A549 treated with CORT108297 at 1 μM for 4 hours (cell line): ENCODE measurements at places on chromosomes 6 and 20. TPM values are rescaled to one million over a fixed set of nuclear protein-coding genes. Genes with fewer than 3 reads are reported as not detected.

The PACSIN1 gene
- total RNA-seq: 0.01 to 0.08 TPM (median 0.06 TPM) in 5 replicates

The CALHM5 gene
- 0.04 to 0.10 TPM (median 0.06 TPM) in 5 replicates for total RNA-seq

The RFX6 gene
- 0.03 TPM in 1 of 5 replicates, not detected in the others for total RNA-seq

The RPL10A gene
- 1,328 to 1,548 TPM (median 1,505 TPM) in 5 replicates for total RNA-seq

The C20orf144 gene
- 0.08 to 0.13 TPM (median 0.10 TPM) in 4 of 5 replicates, not detected in the other for total RNA-seq

The TRAPPC3L gene
- total RNA-seq: not detected in 5 replicates

The PHACTR2 gene
- total RNA-seq: 2.9 to 3.7 TPM (median 3.3 TPM) in 5 replicates

The PRDM13 gene
- 0.54 to 1.2 TPM (median 1.1 TPM) in 5 replicates for total RNA-seq

The CTCFL gene
- 0.03 to 0.06 TPM (median 0.06 TPM) in 4 of 5 replicates, not detected in the other for total RNA-seq

The ZSCAN31 gene
- total RNA-seq: 1.7 to 2.8 TPM (median 2.1 TPM) in 5 replicates

The SYCP2 gene
- total RNA-seq: 0.35 to 0.60 TPM (median 0.50 TPM) in 5 replicates

The MAFB gene
- total RNA-seq: 0.07 to 0.13 TPM (median 0.09 TPM) in 4 of 5 replicates, not detected in the other

The VWA7 gene
- 1.5 to 2.0 TPM (median 1.8 TPM) in 5 replicates for total RNA-seq

The C6orf132 gene
- 1.2 to 1.8 TPM (median 1.6 TPM) in 5 replicates for total RNA-seq

The WFDC2 gene
- total RNA-seq: 0.20 to 0.23 TPM in 2 of 5 replicates, not detected in the others

The SCUBE3 gene
- 0.03 to 0.07 TPM (median 0.06 TPM) in 5 replicates for total RNA-seq

The ACTL10 gene
- 0.05 TPM in 1 of 5 replicates, not detected in the others for total RNA-seq

The PHACTR1 gene
- 0.04 to 0.08 TPM in 2 of 5 replicates, not detected in the others for total RNA-seq

The DNAH8 gene
- total RNA-seq: not detected in 5 replicates

The ESR1 gene
- total RNA-seq: 0.01 to 0.03 TPM (median 0.01 TPM) in 3 of 5 replicates, not detected in the others

The SPDEF gene
- 1.4 to 2.4 TPM (median 1.9 TPM) in 5 replicates for total RNA-seq

The IPCEF1 gene
- total RNA-seq: 0.05 to 0.16 TPM (median 0.13 TPM) in 4 of 5 replicates, not detected in the other

The MYBL2 gene
- 71.5 to 82.4 TPM (median 76.0 TPM) in 5 replicates for total RNA-seq

The SLC22A7 gene
- total RNA-seq: not detected in 5 replicates

The SCAF8 gene
- 16.2 to 20.2 TPM (median 16.8 TPM) in 5 replicates for total RNA-seq

The MAPK13 gene
- total RNA-seq: 0.55 to 1.3 TPM (median 0.73 TPM) in 5 replicates

The ATP9A gene
- 11.3 to 17.7 TPM (median 14.3 TPM) in 5 replicates for total RNA-seq

The LRFN2 gene
- total RNA-seq: not detected in 5 replicates

The FAM184A gene
- 0.03 TPM in 1 of 5 replicates, not detected in the others for total RNA-seq
